ENCODE measurements at places on chromosomes 4 and X.

- DNase-seq, result no peak
Measured at GRCh38 chr4:159926871-159927270, 824.0 kb downstream of the RAPGEF2 start.

- DNase-seq, result no peak
Measured at GRCh38 chrX:145552643-145553042, 265.0 kb upstream of the SLITRK2 start.

DNA sequence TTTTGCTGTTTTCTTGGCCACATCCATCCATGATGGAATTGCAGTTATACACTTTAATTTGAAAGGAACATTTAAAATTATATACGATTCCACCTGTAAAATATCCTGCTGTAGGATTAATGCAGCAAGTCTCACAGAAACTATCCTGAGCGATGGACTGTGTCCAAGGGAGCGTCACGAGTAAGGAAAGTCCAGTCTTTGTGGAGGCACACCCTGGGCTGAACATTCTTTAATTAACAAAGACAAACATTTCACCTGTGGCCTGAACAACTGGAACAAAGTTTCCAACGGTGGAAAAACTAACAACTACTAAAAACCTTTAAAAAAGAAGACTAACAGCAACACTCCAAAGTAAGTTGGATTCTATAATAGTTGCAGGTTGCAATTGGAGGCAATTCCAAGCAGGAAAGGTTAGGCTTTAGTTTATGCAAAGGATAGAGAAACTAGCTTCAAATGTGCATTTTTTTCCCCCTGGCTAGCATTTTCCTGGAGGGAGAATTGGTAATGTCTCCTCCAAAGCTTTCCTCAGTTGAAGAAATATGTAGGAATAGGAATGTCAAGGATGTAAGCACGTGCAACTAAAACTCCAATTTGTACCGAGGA lies 11.0 kb downstream of the EREG start:
- DNase-seq, result no peak

GRCh38 chr4:19736968-19737756 lies 514.5 kb upstream of the SLIT2 start:
- DNase-seq, result no peak

DNA sequence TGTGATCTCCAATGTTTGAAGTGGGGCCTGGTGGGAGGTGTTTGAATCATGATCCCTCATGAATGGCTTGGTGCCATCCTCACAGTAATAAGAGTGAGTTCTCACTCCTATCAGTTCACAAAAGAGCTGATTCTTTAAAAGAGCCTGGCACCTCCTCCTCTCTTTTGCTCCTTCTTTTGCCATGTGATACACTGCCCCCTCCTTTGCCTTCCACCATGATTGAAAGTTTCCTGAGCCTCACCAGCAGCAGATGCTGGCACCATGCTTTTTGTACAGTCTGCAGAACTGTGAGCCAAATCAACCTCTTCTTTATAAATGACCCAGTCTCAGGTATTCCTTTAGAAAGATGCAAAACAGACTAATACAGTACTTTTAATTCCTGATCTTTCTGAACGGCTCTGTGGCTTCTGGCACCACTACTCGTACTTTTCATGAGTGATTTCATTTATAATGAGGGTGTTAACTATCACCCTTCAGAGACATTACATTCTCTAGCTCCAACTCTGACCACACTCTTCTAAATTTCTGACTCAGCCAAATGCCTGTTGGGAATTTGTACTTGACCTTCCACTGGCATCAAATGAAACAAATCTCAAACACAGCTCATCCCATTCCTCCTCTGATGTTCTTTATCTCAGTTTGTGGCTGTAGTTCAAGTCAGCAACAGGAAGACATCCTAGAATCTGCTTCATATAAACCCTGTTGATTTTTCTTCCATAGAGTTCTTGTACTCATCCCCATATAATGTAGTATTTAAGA lies 4.2 kb downstream of the UFSP2 start:
- no peak for DNase-seq

- no peak for DNase-seq
Measured at GRCh38 chrX:44873415-44874276, 658 bp downstream of the KDM6A start.

DNA sequence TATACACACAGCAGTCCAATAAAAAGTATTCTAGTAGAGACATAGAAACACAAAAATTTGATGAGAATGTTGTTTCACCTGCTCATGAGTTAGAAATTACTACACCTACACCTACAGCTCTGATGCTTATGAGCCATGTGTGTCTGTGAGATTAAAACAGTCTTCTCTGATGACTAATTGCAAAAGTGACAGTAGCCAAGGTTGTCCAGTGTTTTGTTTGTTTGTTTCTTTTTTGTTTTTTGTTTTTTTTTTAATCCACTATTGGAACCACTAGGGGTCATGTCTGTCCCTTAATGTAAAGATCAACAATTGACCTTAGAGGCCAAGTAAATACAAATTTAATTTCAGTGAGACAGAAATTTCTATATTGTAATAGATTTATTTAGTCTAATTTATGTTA lies 423.1 kb downstream of the TEX13C start:
- DNase-seq, result no peak

Measured in stimulated activated CD4-positive, alpha-beta T cell treated with anti-CD3 and anti-CD28 coated beads, Interleukin-1b, Interleukin-23, amount 100 ng/mL, for 1 hour (primary cell).